ENCODE measurements at places on chromosomes 16 and 17.

- no peak for DNase-seq
Observed at GRCh38 chr16:85861095-85861825, 37.7 kb upstream of the IRF8 start.

- peak; percentile 60 for DNase-seq
Observed at GRCh38 chr16:21101631-21102420, 48.8 kb downstream of the DNAH3 start.

GRCh38 chr17:74981318-74981978, 6.0 kb upstream of the CDR2L start:
- no peak for DNase-seq

DNA sequence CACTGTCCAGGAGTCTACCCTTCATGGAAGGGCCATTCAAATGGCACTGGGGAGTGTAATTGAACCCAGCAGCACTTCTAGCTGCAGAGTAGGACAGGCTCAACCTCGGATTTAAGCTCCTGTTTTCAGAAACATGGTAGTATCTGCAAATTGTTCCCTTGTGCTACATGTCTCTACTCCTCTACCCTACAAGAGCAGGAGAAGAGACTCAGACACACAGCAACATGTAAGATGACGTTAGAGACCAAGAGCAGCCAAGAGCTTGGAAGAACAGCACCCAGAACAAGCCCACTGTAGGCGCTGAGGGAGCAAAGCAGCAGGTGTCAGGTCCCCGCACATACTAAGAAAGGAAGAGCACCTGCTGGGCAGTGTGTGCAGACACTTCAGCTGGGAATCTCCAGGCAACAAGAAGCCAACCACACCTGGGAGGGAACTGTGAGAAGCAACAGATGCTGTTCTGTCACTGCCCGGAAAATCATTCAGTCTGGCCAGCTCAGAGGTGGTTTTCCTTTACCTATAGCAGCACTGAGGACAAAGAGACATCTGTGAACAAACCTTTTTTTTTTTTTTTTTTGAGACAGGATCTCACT, 35.6 kb upstream of the MNT start:
- no peak for DNase-seq

GRCh38 chr17:5592382-5592781, 8.1 kb upstream of the NLRP1 start:
- DNase-seq, result peak; percentile 49

- DNase-seq, result peak; percentile 38
Observed at GRCh38 chr17:66976781-66977201, 12.3 kb downstream of the CACNG4 start.

DNA sequence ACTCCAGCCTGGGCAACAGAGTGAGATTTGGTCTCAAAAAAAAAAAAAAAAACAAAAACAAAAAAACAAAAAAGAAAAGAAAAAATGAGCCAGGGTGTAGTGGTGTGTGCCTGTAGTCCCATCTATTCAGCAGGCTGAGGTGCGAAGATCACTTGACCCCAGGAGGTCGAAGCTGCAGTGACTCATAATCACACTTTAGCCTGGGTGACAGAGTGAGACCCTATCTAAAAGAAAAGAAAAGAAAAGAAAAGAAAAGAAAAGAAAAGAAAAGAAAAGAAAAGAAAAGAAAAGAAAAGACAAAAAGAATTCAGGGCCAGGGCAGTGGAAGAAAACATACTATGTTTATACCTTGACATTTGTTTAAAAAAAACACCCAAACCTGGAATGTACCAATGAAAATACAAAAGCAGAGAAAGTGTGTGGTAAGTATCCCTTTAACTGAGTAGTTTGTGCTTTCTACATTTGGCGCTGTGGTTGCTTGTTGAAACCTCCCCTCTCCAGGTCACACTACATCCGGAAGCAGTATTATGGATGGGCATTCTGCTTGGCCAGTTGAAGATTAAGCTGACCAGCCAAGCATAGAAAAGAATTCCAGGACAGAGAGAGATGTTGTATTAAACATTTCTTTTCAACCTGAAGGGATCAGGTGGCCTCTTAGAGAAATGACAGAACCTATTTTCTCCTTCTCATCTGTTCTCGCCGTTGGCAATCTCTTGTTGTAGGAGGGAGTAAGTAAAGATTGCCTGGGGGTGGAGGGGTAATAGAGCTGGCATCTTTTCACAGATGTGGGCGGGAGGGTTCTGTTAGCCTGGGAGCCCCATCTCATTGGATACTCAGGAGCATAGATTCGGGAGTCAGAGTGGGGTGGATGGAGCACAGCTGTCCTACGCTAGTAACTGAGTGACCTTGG, 12.1 kb upstream of the PRKCB start:
- no peak for DNase-seq

GRCh38 chr16:50602531-50603205, 54.5 kb downstream of the NKD1 start:
- DNase-seq, result no peak

- DNase-seq, result no peak
Observed at GRCh38 chr17:50100480-50100883, 5.3 kb downstream of the PDK2 start.

DNA sequence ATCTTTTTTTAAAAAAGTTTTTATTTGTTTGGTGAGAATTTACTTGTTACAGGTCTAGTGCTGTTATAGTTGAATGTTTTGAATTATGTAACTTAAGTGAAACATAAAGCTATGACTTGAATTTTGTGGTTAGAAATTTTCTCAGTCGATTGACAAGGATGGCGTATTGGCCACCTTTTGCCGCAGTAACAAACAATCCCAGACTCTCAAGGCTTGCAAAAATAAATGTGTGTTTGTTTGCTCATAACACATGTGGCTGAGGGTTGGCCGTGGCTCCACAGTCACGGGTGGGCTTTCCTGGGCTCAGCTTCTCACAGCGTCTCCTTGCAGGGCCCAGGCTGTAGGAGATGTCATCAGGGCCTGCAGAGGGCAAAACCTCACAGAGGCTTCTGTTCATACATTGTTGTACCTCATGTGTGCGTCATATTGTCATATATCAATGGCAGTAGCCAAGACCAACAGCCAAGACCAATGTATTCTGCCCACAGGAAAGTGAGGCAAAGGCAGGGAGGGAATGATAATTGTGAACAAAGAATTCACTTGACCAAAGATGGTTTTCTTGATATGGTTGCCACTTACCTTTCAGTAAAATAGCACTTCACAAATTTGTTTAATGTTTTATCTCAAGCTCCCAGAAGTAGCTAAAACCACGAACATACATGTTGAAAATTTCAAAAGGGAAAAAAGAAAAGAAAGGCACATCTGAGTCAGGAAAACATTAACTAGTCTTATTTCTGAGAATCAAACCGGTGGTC, 93.5 kb downstream of the WWOX start:
- DNase-seq, result no peak

- DNase-seq, result no peak
Observed at GRCh38 chr17:37386462-37386861, 10.7 kb downstream of the C17orf78 start.

DNA sequence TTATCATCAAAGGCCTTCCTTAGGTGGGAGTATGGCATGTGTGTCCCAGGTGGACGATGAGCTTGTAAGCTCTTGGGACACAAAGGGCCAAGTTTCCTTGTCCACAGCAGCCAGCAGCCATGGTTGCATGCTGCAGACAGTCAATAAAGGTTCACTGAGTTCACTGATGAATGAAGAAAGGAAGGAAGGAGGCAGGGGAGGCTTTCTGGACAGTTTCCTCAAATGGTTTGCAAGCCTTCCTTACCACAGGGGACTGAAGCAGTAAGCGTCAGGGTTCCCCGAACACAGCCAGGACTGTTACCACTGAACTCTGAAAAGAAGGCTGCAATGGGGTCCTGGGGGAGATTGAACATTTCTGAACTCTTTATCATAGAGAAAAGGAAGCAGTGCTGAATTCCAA, 111.1 kb downstream of the GAS7 start:
- DNase-seq, result no peak

DNA sequence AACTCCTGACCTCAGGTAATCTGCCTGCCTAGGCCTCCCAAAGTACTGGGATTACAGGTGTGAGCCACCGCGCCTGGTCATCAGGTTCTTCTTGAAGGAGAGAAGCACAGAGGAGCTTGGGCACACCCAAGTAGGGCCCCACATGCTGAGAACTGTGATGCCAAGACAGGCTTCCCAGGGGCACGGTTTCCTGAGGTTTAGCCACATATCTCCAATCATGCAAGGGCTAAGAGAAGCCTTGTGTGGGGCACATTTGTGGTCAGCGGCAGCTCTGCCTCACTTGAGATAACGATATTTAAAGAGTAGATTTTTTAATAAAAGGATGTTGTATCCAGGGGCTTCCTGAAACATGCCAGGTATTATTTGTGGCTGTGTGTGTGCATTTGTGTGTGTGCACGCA, 46.9 kb downstream of the CUEDC1 start:
- no peak for DNase-seq

GRCh38 chr16:71339236-71340171, 19.0 kb upstream of the CALB2 start:
- DNase-seq, result no peak

DNA sequence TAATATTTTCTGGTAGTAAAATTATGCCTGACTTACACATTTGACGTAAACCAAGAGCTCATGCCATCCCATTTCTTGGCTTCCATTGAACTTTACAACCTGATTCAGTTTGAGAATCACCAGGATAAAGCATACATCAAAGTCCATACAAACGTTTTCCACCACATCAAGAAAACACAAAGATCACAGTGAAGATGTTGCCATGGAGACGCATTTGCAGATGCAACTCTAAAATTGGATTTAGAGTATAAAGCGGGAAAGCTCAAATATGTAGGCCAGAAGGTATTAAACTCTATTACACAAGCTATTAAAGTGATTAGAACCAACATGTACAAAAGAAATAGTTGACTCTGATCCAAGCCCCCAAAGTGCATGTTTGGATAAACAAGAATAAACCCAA, 10.4 kb downstream of the C16orf46 start:
- DNase-seq, result no peak

DNA sequence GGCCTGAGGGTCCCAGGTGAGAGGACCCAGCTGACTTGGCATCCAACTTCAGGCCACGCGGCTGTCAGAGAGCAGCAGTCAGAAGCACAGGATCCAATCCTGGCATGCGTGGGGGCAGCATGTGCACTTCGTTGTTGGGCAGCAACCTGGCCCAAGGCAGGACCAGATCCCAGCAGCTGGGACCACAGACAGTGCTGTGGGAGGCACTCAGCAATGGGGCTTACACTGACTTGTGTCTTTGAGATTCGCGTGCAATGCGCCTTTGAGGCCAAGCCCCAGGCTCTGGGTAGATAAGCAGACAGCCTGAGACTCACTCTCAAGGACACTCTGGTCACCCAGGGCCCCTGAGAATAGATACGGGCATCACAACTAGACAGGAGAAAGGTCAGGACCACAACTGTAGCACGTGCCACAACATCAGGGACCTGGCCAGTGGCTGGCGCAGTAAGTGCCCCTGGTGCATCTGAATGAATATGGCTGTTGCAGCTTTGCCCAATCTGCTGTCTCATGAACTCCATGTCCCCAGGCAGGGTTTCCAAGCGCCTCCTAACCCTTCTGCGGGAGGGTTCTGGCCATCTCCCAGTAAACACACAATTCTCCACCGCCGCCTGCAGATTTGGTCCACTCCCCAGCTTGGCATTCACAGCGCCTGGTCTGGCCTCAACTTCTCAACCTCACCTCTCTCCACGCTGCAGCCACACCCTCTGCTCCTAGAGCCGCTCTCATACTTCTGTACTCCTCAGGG, 3.2 kb downstream of the PAM16 start:
- no peak for DNase-seq

GRCh38 chr16:64196444-64196843, 925.4 kb downstream of the CDH11 start:
- no peak for DNase-seq

DNA sequence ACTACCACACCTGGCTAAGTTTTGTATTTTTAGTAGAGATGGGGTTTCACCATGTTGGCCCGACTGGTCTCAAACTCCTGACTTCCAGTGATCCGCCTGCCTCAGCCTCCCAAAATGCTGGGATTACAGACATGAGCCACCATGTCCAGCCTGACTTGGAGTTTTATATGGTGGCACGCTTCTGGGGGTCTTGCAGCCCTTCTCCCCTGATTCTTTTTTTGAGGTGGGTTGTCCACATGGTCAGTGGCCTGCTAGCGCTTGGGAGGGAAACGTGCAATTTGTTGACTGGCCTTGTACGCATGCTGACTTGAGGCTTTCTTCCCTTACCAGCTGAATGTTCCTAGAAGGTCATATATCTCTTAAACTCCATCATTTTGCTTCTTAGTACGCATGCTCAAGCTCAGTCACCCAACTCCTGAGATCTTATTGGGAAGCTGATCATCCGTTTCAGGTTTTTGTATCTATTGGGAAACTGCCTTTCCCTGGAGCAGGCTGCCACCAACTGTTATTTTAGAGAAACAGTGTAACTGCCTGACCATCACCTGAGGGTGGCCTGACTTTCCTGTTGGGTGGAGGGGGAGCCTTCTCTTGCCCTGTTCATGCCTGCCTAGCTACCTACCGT, 13.7 kb upstream of the LDHD start:
- peak; percentile 13 for DNase-seq

DNA sequence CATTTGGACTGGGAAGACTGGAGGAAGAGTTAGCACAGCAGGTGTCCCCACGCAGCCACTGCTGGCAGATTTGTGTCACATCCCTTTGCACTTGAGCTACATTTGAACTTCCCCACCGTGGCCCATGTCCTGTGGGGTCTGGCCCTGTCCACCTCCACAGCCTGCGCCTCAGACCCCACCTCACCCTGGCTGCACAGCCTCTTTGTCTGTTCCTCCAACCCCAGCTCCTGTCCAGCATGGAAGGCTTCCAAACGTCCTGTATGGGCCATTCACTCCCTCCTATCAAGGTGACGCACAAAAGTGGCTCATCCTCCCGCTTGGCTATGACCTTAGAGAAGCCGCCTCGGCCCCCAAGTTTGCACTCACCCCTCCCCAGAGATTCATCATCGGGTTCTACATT, 200.6 kb downstream of the FOXL1 start:
- DNase-seq, result no peak

DNA sequence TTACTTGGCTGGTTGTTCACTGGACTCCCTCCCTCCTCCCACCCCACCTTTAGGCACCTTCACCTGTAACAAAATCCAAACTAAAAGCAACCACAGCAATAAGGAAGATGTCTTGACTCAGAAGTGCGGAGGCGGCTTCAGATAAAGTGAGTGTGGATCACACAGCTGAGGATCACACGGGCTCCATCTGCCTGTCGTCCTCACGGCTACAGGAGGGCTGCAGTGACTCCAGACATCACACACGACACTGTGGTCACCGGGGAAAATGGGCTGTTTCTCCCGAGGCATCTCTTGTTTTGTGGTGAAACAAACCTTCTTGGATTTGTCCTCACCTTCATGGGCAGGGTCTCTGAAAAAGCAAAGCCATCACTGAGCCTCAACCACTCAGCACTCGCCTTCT, 7.9 kb upstream of the ACSF3 start:
- DNase-seq, result no peak

- no peak for DNase-seq
Observed at GRCh38 chr16:85998868-85999729, 100.1 kb downstream of the IRF8 start.

DNA sequence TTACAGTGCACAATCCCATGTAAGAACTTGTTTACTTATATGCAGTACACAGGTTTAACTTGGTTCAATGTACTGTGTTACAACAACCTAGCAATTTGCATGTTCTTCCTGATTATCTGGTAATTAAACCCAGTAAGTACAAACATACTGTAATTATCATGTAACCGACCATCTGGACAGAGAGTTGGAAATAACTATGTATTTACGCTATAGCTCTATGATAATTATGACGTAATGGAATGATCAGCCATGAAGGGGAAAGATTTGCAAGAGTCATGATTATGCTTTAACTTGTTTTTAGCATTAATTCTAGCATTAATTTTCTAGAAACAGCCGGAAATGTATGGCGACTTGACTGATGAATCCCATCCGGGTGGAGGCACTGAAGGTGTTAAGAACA, 74.8 kb upstream of the SALL1 start:
- DNase-seq, result no peak

- DNase-seq, result no peak
Observed at GRCh38 chr16:6947291-6947690, 385.4 kb upstream of the RBFOX1 start.

Measured in iPS-NIHi11 (cell line).